T-cell (primary cell): ENCODE measurements at places on chromosomes 5 and 9. TPM values are rescaled to one million over a fixed set of nuclear protein-coding genes. Genes with fewer than 3 reads are reported as not detected.

- no peak overlapping the region for H3K27ac ChIP-seq
- no peak overlapping the region for H3K4me3 ChIP-seq
- no peaks in the 10 kb centered on the region for H3K36me3 ChIP-seq
- H3K4me1 ChIP-seq: peaks cover 8% of the 10 kb centered on the region
Measured at GRCh38 chr5:142548739-142549275, 137.1 kb downstream of the FGF1 start.

- H3K4me3 ChIP-seq: no peak overlapping the region
- H3K27me3 ChIP-seq: peaks cover 28% of the 10 kb centered on the region
- no peaks in the 10 kb centered on the region for H3K4me1 ChIP-seq
- no peak for DNase-seq
Measured at GRCh38 chr5:180180846-180181245, 28.2 kb downstream of the RASGEF1C start.

Gene FAM120AOS
- total RNA-seq: 35.7 TPM

GRCh38 chr5:132227485-132228240, at the start of gene P4HA2:
Gene P4HA2 (minus strand): TSS chr5:132227853. CDS start chr5:132218626, 9,227 bp downstream.
- H3K36me3 ChIP-seq: no peaks in the 10 kb centered on the region
- no peak for DNase-seq
- H3K27ac ChIP-seq: no peak within 1 kb of the TSS
- peaks cover 32% of the 10 kb centered on the region for H3K27me3 ChIP-seq
- no peaks in the 10 kb centered on the region for H3K4me1 ChIP-seq

DNA sequence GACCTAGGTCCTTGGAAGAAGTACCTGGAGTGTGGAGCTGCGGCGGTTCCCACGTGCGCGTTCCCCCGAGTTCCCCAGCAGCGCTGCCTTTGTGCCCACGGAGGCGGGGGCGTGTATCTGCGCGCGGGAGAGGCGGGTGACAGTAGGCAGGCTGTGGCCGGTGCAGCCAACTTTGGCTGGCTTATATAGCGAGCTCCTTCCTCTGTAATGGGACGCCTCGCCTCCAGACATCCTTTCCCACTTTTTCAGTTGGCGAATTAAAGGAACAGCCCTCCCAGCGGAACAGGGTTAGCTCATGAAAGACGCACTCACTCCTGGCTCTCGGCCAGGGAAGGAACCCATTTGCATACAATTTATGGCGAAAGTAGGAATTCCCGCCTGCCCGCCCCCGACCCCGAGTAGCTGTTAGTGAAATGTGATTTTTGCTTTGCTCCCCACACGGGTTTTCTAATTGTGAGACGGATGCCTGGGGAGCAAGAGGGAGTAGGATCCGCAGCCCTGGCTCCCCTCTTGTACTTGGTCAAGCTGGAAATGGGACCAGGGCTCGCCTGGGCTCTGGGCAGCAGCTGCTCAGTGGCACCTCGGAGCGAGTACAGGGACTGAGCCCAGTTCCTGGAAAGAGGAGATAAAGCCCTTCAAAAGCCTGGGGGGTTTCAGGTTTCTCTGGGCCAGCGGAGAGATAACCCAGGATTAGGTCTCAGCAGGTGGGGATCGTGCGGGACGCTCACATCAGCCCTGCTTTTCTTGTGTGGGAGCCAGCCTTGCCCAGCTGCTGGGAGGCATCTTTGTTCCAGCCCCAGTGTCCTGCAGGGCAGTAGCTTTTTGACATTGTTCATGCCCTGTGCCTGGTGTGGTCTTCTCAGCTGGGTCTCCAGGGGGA, at the start of gene TNC:
TSS of gene TNC (minus strand) at position 159 of the 880 bp plus-strand sequence. CDS start 27,139 bp downstream, outside the sequence.
- H3K27me3 ChIP-seq: peaks cover 18% of the 10 kb centered on the region
- no peak within 1 kb of the TSS for H3K4me3 ChIP-seq
- no peaks in the 10 kb centered on the region for H3K36me3 ChIP-seq
- H3K27ac ChIP-seq: no peak within 1 kb of the TSS
- DNase-seq: no peak

GRCh38 chr9:114278881-114279570, 43.9 kb upstream of the ORM1 start:
- H3K27me3 ChIP-seq: no peaks in the 10 kb centered on the region
- no peak for DNase-seq
- no peaks in the 10 kb centered on the region for H3K4me1 ChIP-seq

- no peak overlapping the region for H3K27ac ChIP-seq
- H3K36me3 ChIP-seq: no peaks in the 10 kb centered on the region
- no peak overlapping the region for H3K4me3 ChIP-seq
Measured at GRCh38 chr9:112384690-112385089, 4.8 kb downstream of the HSDL2 start.
